ENCODE measurements at places on chromosomes 13 and 19.

DNA sequence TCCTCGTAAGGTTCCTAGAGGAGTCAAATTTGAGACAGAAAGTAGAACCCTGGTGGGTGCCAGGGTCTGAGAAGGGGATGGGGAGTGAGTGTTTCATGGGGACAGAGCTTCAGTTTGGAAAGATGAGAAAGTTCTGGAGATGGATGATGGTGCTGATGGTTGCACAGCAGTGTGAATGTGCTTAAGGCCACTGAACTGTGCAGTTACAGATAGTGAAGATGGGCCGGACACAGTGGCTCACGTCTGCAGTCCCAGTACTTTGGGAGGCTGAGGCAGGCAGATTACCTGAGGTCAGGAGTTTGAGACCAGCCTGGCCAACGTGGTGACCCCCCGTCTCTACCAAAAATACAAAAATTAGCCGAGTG, 917 bp downstream of the SPC24 start:
- no peak for DNase-seq

DNA sequence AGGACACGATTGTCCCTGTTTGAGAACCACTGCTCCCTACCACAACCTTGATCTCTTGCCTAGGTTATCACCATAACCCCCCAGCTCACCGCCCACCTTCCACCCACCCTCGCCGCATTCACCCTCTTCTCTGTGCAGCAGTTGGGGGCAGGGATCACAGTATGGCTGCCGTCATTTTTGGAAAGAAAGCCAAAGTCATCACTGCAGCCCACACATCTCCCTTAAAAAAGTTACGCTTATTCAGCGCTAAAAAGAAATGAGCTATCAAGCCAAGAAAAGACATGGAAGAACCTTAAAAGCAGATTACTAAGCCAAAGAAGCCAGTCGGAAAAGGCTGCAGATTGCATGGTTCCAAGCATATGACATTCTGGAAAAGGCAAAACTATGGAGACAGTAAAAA, 10.5 kb upstream of the PPP6R1 start:
- DNase-seq, result no peak

- no peak for DNase-seq
Measured at GRCh38 chr19:14467816-14468215, 7.3 kb downstream of the PTGER1 start.

DNA sequence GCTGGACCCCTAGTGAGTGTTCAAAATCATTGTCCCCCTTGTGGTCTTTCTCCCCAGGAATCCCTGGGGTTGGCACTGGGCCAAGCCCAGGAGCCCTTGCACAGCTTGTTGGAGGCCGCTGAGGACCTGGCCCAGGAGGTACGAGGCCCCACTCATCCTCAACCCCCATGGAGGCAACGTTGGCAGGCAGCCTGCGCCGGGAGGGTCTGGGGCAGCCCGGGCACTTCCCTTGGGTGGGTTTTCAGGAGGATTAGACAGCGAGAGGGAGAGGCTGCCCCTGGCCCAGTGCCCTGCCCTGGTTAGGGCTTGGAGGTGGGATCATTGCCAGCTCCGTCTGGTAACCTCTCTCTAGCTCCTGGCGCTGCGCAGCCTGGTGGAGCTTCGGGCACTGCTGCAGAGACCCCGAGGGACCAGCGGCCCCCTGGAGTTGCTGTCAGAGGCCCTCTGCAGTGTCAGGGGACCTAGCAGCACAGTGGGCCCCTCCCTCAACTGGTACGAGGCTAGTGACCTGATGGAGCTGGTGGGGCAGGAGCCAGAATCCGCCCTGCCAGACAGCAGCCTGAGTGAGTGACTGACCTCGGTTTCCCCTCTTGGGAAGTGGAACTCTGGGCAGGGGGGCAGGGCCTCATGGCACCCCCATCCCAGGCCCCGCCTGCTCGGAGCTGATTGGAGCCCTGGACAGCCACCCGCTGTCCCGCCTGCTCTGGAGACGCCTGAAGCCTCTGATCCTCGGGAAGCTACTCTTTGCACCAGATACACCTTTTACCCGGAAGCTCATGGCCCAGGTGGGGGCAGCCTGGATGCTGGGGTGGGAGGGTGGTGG, 3.0 kb downstream of the ABCA7 start:
- DNase-seq, result no peak

DNA sequence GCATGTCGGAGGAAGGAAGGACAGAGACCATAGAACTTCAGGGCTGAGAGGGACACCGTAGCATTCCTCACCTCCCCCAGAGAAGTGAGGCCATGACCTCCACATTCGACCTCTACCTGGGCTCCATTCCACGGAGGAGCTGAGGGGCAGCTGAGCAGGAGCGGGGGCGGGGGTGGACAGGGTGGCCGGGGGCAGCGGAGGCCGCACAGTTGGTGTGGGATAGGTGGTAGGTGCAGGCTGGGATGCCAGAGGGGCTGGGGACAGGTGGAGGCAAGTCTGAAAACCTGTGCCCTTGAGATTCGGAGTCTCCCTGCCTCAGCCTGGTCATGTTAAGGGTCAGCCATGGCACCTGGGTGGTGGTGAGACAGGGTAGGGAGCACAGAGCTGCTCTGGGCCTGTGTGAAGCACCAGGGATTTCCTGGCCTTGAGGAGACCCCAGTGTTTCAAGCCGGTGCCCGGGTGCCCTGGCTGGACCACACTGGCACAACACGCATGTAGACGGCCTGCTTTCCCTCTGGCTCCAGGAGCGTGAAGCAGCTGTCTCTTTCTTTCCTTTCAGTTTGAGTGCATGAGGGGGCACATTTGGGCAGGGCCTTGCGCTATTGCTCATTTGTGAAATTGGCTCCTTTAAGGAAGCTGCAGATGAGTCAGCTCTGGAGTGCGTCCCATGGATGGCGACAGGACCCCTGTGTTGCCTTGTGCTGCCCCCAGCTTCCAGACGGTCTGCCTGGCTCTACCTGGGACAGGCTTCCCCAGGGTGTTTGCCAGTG, 51.8 kb downstream of the TSSK6 start:
- no peak for DNase-seq

GRCh38 chr13:111130116-111130508, 15.0 kb downstream of the ARHGEF7 start:
- no peak for DNase-seq

- DNase-seq, result no peak
Measured at GRCh38 chr13:64556376-64556775, 2673.8 kb downstream of the PCDH9 start.

- DNase-seq, result no peak
Measured at GRCh38 chr13:89925107-89925506, 1422.4 kb upstream of the MIR17HG start.

- DNase-seq, result no peak
Measured at GRCh38 chr13:75236774-75237173, 245.2 kb downstream of the TBC1D4 start.

DNA sequence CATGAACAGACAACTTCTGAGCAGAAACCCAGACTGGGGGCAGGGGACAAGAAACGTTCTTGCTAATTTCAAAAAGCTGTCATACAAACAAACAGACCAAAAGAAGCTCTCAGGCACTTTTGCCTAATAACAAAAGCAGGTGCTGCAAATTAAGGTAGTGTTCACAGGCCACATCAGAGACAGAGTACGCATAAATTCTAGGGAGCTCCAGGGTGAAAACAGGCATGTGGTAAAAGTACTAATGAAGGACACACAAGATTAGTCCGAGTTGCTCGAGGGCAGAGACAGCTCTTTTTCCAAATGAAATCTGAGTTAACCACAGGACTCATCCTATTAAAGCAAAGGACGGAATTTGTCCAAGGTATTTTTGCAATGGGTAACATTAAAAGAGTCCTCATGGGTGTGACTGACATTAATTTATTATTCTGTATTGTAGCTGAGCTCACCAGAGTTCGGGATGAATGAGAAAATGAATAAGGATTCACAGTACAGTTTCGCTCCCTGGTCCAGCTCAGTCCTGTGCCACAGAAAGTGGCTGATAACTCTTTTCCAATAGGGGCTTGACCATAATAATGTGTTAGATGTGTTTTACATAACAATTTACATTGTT, 197.3 kb downstream of the LHFPL6 start:
- no peak for DNase-seq

DNA sequence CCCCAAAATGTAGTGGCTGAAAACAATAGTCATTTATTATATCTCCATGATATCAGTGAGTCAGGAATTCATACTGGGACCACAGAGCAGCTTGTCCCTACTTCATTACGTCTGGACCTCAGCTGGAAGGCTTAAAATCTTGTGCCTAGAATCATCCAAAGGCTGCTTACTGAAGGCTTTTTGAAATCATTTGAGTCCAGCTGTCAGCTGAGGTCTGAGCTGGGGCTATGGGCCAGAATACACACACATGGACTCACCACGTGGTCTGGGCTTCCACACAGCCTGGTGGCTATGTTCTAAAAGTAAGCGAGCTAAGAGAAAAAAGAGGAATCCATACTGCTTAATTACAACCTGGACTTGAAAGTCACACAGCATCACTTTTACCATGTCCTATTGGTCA, 209.2 kb downstream of the KCTD12 start:
- DNase-seq, result no peak

DNA sequence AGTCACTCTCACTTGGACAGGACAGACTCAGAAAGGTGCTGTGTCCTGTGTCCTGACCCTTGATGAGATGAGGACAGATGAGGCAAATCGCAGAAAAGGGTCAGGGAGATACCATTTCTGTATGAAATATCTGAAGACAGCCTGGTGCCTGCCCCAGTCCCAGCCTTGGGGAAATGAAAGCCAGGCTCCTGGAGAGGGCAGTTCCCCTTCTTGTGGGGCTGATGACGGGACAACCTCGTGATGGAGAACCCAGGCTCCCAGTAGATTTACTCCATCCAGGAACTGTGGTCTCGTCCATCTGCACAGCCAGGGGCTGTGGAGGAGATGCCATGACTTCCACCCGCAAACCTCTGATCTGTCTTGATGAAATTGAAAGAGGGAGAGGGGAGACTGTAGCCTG, 13.8 kb downstream of the LILRB1 start:
- DNase-seq, result no peak

GRCh38 chr13:102028206-102028605, 373.6 kb downstream of the FGF14 start:
- no peak for DNase-seq

DNA sequence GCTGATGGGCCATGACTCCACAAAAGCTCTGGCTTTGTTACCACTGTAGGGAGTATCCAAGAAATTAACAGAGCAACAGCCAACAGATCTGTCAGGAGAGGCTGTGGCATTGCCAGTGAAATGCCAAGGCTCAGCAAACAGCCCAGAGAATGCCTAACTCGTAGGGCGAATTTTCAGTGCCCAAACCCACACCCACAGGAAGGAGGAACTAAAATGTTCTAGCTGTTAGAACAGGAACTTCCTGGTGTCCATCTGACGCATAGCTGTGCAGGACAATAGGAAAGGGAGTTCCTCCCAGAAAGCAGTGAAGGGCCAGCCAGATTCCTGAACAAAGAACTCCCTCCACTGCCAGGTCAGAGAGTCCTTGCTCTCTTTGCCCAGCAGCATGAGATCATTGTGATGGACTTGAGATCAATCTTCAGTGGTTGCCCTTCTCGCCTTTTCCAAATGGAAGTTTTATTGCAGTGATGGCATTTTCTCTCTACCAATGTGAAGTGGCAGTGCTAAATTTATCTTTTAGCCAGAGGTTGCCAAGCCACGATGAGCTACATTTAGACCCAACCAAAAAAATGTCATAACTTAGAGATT, 224.2 kb upstream of the STARD13 start:
- DNase-seq, result no peak

GRCh38 chr13:111482806-111483620, 162.6 kb downstream of the TEX29 start:
- DNase-seq, result no peak

GRCh38 chr13:20968745-20969144, 66.2 kb upstream of the XPO4 start:
- DNase-seq, result no peak

DNA sequence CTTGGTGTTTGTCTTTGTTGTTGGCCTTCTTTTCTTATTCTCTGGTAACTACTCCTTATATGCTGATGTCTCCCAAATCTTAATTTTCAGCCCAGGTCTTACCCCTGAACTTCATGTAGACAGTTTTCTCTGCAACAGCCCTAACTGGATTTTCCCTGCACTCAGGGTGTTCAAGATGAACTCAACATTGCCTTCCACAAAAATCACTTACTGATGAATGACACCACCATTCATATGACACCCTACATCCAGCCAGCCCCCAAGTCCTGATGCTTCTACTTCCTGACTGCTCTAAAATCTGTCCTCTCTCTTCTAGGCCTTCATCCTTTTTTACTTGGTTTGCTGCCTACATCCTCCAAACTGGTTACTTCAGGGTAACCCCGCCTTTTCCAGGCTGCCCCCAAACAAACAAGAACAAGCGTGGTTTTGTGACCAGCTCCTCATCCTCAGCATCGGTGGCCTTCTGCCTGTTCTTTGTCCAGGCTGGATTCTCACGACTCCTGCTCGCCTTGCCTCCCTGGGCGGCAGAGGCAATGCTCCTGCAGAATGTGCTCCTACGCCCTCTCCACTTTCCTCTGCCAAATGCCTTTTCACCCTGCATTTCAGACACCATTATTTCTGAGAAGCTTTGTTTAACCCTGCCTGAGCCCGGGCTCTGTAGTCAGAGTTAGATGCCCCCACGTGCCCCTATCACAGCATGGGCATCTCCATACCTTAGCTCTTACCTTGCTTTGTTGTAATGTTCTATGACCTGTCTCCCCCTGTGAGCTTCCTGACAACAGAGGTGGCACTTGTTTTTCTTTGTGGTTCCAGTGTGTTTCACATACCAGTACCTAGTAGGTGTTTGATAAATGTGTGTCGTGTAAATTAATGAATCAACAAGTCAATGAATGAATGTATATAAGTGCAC, 61.8 kb downstream of the WDFY2 start:
- no peak for DNase-seq

DNA sequence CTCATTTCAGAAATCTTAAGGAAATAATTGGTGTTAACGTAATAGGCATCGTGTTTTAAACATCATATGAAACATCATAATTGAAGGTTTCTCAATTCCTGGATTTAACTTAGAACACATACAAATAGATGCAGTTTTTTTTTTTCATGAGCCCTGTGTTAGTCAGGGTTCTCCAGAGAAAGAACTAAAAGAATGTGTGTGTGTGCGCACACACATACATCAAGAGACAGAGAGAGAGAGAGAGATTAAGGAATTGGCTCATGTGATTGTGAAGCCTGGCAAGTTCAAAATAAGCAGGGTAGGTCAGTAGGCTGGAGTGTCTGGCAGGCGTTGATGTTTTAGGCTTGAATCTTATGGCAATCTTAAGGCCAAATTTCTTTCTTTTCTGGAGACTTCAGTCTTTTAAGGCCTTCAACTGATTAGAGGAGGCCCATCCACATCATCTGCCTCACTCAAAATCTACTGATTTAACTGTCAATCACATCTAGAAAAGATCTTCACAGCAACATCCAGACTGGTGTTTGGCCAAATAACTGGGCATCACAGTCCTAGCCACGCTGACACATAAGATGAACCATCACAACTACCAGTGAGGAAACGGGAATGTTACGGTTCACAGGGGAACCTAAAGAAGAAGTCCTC, 25.2 kb downstream of the SPATA13 start:
- no peak for DNase-seq

DNA sequence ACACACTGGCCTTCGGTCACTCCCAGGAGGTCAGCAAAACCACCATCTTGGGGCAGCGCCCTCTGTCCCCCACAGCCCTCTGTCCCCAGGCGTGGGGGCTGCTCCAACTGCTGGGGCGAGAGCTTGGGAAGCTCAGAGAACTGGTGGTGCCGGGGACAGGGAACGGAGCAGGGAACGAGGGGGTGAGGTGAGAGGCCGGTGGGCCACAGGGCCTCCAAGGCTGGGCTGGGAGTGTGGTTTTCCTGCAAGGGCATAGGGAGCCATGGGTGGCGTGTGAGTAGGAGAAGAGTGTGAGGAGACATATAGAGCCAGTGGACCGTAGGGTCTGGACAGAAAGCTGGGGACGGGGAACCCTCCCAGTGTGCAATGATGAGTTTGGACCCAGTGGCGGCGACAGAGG, 34.1 kb downstream of the F2RL3 start:
- DNase-seq, result no peak
